A549 (cell line): ENCODE measurements at places on chromosomes 3 and 15. TPM values are rescaled to one million over a fixed set of nuclear protein-coding genes. Genes with fewer than 3 reads are reported as not detected.

DNA sequence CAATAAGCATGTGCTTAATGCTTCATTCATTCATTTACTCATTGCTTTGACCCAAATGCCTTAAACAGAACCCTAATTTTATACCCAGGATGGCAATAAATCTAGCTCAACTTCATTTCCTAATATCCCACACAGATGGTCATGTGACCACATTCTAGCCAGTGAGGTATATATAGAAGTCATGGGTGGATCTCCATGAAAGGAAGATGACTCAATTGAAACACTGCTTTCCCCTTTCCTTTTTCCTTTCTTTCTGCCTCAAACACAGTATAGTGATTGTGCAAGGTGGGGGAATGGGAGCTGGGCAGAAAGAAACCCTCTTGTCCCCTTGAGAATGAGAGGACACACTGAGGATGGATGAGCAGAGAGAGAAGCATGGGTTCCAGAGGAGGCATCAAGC lies 183.5 kb upstream of the PRICKLE2 start:
- DNase-seq: no peak

- no peak for DNase-seq
Observed at GRCh38 chr3:194086388-194087075, 49.4 kb upstream of the HES1 start.

DNA sequence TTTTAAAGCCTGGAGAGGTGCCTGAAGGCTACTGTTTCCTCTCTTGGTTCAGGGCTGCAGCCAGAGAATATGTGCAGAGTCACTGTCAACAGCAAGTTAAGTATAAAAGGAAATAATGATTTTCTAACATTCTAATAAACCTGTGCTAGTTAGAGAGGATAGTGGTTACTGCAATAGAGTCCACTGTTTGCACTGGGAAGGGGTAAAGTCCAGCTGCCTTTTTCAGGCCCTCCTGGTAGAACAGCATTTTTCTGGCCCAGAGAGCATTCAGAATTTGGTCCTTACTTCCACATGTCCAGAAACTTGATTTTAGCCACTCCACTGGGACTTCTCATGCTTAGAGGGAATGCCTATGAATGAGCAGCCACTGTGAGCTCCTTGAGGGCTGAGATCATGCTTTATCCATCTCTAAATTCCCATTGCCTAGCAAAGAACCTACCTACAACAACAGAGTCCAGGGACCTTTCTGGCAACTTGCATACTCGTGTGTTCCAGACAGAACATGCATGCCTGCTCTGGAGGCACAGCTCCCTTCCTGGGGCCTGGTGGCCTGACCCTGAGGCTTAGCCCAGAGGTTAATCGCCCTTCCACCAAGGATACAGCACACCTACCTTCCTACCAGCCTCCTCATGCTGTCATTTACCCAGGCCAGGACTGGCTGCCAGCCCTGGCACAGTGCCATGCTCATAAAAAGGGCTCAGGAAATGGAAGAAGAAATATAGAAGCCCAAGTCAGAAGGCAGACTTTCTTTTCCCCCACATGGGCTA lies 50.3 kb upstream of the ATP13A3 start:
- DNase-seq: no peak

- no peak for DNase-seq
Observed at GRCh38 chr3:63768386-63768785, 50.7 kb upstream of the C3orf49 start.

DNA sequence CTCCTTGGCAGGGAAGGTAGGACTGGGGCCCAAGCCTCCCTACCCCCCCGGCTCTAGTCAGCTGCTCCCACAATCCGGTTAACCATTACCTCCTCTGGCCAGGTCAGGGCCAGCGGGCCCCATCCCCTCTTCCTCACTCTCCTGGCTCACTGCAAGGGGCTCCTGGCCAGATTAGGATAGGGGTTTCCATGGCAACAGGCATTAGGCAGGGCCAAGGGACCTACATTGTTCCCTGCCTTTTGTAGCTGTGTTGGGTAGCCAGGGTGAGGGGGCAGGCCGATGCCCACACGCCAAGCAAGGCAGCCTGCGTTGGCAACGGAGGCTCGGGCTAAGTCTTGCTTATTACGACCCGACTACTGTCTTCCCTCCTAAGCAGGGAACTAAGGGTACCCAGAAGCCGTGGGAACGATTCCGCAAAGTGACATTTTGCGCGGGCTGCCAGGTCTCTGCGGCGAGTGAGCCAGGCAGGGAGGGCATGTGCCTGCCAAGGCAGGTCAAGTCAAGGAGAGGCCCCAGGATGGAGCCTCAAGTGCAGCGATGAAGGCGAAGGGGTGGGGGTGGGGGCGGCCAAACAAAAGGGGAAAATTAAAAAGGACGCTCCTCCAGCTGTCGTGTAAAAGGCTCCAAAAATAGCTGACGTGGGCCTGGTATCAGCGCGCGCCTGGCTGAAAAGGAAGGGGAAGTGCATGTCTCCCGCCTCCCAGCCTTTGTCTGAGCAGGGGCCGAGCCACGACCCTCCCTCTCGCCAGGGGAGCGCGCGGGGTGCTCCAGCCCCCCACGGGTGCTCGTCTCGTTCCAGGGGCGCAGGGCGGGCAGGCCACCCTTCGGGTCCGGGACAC lies 919 bp downstream of the IDH2 start:
- no peak for DNase-seq

GRCh38 chr15:85785887-85786780 lies 8.6 kb downstream of the KLHL25 start:
- DNase-seq: peak; percentile 83

- DNase-seq: no peak
Observed at GRCh38 chr15:70212963-70213315, 115.2 kb upstream of the TLE3 start.

DNA sequence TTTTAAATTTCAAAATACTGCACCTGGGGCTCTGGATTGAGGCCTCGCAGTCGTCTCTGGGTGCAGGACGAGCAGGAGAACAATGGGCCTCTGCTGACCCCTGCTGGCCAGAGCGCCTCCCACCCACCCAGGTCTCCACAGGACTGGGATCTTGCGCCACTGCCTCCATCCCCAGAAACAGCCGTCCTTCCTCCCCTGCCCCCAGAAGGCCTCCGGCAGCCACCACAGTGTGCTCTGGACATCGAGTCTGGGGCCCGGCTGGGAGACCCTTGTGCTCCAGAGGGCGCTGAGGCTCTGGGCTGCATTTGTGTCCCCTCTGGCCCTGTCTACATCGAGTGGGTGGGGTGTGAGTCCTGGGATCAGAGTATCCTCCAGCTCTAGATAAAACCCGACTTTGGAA lies 6.7 kb upstream of the ACSBG1 start:
- peak; percentile 94 for DNase-seq

GRCh38 chr3:151467069-151467468 lies 6.2 kb upstream of the IGSF10 start:
- no peak for DNase-seq

DNA sequence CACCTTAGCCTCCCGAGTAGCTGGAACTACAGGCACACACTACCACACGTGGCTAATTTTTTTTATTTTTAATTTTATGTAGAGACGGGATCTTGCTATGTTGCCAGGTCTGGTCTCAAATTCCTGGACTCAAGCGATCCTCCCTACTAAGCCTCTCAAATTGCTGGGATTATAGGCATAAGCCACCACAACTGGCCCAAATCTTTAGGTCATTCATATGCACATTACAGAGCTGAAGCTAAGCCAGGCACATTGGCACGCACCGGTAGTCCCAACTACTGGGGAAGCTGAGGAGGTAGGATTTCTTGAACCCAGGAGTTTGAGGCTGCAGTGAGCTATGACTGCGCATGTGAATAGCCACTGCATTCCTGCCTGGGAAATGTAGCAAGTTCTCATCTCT lies 265.9 kb downstream of the ZMAT3 start:
- no peak for DNase-seq

Gene LMCD1
- 64.3 to 73.2 TPM (median 67.7 TPM) in 3 replicates for polyA plus RNA-seq
